AG09309 (cell line): ENCODE measurements at places on chromosomes 11 and 22.
A peak's percentile ranks its signal among the peaks of the same experiment; 100 is the strongest.

DNA sequence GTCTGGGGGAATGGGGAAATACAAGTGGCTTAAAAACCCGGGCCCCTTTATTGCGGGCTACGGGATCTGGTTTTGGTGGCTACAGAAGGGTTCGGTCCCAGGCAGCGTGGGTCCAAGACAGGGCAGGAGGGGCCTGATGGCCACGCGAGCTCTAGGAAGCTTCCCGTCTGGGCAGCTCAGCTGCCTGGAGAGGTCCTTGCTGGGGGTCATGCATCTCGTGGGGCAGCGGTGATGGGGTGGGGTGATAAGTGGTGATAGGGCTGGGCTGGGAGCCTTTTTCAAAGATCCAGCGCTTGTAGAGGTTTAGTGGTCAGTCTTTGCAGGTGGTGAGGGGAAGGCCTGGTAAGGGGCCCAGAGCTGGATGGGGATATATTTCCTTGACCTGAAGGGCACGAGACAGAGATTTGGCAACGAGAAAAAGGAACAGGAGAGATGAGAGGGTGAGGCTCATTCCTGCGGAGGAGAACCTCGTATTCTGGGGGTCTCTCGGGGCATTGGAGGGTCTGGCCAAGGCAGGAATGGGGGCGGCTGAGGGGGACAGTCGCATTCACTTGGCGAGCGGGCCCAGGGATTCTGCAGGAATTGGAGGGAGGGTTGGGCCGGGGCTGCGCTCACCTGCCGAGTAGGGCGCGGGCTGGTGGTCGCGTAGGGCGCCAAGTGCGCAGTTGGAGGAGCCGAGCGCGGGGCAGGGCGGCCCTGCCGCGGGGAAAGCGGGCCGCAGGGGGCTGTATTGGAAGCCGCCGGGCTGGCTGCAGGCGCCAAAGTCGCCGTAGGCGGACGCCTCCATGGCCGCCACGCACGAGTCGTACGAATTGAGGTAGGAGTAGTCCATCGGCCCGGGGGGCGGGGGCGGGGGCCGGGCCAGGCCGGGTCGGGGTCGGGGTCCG, 560 bp downstream of the PHOX2A start:
- DNase-seq: no peak

GRCh38 chr22:25558341-25558740, 6.1 kb upstream of the GRK3 start:
- no peak for DNase-seq

DNA sequence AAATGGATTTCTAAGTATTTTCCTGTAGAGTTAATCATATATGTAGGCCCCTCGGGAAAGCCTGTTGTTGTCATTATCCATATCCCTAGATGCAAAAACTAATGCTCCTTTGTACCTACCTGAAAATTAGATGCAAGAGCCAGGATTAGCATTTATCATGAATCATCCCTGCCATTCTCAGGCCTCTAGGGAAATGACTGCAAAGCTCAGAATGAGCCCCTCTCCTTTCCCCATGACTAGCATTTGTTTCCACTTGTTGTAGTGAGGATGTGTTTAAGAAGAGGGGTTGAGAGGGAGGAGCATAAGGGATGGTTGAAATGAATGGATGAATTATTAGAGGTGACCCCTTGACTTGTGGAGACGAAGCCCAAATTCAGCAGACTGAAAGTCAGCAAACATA, 537.9 kb downstream of the NTM start:
- no peak for DNase-seq

GRCh38 chr11:104169091-104169490, 5.1 kb upstream of the PDGFD start:
- DNase-seq: no peak

DNA sequence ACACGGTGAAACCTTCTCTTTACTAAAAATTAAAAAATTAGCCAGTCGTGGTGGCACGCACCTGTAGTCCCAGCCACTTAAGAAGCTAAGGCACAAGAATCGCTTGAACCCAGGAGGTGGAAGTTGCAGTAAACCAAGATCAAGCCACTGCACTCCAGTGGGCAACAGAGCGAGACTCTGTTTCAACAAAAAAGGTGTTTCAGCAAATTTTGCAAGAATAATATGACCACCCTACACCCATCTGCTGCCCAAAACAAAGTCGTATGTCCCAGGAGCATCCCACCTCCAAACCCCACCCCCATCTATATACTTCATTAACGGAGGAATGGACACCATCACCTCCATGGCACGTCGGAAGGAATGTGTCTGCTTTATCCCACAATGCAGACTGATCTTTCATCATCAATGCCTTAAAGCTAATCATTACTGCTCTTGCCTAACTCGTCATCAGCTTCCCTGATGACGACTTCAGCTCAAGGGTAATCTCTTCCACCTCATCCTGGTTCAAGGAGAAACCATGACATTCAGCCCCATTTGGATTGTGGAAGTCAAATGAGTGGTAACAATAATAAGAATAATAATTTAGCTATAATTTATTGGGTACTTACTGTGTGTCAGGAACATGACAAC, 34.1 kb downstream of the SCGB1A1 start:
- DNase-seq: no peak

DNA sequence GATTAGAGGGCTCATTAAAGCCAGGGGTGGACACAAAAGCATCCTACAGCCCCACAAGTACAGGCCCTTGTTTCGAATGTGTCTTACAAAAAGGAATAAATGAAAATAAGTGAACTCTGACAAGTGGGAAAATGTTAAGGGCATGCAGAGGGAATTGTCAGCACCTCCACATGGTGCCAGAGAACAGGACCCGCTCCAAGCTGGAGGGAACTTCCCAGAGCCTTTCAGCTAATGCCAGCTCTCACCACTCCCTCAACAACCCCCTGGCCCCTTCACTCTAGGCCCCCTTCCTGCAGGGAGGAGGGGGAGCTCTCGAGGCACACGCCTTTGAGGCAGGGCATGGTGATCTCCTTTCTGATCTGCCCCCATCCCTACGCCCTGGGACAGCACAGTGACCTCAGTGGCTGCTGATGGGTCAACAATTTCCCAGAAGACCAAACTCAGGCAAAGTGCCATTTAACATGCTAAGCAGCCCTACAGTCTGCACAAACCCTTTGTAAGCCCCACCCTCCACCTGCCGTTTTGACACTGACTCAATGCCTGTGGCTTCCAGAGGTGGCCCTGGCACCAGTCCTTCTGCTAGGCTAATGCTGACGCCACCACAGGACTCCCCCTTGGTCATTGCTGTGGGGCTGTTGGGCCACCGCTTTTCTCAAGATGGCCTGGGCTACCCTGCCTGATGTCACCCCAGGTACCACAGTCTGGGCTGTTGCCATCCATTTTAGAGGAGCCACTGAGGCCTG, 12.5 kb upstream of the CHST1 start:
- DNase-seq: no peak

DNA sequence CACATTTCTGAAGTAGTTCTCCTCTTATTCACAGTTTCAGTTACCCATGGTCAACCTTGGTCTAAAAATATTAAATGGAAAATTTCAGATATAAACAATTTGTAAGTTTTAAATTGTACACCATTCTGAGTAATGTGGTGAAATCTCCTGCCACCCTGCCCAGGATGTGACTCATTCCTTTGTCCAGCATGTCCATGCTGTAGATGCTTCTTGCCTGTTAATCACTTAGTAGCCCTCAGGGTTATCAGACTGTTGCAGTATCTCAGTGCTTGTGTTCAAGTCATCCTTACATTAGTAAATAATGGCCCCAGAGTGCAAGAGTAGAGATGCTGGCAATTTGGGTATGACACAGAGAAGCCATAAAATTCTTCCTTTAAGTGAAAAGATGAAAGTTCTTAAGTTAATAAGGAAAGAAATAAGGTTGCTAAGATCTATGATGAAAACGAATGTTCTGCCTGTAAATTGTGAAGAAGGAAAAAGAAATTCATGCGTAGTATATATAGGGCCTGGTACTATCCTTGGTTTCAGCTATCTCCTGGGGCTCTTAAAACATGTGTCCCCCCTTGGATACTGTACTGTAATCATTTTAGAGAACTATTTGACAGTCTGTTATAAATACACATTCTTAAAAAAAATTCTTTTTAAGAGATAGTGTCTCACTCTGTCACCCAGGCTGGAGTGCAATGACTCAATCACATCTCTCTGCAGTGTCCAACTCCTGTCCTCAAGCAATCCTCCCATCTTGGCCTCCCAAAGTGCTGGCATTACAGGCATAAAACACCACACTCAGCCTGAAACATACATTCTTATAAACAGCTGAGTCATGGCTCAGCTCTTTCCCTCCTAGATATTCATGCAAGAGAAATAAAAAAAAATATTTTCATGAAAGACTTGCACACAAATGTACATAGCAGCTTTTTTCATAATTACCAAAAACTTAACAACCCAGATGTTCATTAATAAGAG, 31.3 kb downstream of the MTNR1B start:
- peak; percentile 56 for DNase-seq

GRCh38 chr11:2672553-2673249, 27.1 kb downstream of the KCNQ1OT1 start:
- no peak for DNase-seq

DNA sequence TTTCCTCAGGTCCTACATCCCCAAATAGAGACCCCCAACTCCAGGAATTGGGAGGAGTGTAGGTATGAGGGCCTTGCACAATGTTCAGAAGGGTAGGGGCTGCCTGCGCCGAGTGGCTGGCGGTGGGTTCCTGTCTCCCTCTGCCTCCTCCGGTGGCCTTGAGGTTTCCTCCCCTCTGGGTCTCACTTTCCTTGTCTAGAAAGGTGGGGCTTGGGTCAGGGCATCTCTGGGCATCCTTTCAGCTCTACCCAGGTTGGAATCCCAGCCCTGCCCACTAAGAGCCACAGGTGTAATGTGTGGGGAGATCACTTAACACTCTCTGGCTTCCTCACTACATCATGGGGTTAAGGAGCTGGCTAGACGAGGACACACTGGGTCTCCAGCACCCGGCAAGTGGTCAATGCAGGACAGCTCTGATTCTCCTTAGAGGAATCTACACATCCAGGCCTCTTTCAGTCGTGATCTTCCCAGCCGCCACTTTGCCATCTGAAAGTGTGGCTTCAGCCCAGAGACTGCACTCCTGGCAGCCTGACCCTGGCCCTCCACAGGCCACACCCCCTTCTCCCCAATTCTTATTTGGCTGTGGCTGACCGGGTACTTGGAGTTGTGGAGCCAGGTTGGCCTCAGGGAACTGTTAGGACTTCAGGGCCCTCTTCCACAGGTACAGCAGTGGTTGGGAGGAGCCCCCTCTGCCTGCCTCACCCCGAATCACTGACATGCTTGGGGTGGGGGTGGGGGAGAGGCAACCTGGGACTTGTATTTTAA, 22.1 kb downstream of the PRDM11 start:
- DNase-seq: no peak

DNA sequence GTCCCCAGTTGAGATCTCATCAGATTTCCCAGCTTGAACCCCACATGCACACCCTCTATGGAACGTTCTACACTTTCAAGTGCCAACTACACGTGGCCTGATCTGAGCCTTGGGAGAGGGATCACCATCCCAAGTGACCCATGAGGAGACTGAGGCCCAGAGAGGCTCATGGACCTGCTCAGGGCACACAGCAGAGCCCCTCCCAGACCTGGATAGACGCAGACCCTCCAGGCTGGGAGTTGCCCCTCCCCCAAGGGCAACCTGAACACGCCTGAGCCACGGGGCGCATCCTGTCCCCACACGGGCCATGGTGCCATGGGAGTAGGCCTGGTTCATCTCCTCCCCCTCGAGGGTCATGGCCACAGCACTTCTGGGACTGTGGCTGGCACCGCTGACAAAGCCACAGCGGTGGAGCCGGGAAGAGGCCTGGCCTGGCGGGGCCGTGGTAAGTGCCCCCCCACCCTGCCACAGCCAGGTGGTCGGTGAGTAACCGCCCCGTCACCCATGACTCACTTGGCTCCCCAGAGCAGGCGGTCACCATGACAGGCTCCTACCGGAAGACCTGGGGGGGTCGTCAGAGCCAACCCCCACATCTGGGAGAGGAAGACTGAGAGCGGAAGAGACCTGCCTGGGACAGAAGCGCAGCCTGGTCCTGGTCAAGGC, 8.1 kb downstream of the WNT7B start:
- peak; percentile 24 for DNase-seq

DNA sequence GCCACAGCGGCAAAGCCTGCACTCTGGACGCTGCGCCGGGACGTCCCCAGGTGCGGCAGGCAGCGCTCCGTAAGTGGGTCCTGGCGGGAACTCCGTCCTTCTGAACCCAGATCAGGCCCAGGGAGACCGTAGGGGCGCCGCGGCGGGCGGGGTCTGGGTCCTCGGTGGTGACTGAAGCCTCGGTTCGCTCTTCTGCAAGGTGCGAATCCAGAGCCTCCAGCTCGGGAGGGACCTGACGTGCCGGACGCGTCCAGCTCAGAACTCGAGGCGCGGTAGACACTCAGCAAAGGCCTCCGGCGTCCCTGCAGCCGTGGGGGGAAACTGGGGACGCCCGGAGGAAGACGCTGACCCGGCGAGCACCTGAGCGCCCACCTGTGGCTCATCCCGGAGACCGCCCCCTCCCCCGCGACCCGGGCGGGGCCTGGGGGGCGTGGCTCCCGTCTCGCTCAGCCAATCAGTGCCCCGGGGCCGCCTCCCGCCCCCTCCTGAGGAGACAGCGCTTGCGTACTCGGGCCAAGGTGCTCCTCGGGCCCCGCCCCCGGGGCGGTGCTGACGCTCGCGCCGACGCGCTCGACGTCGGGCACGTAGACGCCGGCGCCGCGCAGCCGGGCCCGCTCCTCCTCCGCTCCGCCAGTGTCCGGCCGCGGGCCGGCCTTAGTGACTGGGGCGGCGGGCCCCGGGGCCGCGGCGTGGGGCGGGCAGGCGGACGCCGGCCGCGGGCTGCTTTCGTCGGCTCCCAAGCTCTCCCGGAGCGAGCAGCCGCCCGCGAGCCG, at the start of gene PPFIA1:
Gene PPFIA1, plus strand, starts transcription at position 587 of the 773 bp plus-strand sequence. CDS start 1,483 bp downstream, outside the sequence.
- DNase-seq: peak; percentile 68

DNA sequence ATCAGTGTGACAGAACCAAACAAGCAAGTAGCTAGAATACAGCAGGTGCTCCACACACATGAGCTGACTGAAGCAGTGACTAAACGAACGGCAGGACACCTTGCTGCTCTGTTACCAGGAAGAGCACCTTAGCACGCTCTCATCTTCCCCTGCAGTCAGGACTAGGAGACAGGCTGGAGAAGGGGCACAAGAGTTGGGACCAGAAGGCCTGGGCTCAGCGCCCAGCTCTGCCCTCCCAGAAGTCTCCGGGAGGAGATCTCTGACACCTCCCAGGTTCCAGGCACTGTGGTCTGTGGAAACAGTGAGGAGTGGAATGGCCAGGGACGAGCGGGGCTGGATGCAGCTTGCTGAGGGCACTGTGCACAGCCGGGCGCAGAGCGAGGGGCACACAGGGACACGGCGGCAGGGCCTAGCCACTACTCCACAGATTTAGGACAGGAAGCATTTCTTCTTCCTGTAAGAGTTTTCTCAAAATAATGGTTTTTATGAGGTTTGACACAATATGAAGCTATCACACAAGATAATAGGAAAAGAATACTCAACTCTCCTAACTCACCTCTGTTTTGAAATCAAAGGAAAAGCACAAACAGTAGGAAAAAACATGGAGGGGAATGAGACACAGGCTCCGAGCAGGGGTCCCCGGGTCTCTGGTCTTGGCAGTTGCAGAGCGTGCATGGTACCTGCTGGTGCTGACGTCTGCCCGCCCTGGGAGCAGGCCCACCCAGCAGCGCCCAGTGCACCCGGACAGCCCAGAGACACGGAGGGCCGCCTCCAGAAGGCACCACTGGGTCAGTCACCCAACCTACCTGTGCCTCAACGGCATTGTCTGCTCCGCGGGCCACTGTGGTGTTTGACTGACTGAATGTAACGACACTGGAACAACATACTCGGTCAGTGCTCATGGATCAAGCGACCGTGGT, 67.6 kb downstream of the NCAPD3 start:
- DNase-seq: no peak

- no peak for DNase-seq
Observed at GRCh38 chr22:26038365-26038764, 130.9 kb upstream of the SEZ6L start.

- no peak for DNase-seq
Observed at GRCh38 chr11:111283945-111284481, 14.3 kb upstream of the POU2AF3 start.

- no peak for DNase-seq
Observed at GRCh38 chr11:2133241-2134021, 5.8 kb downstream of the IGF2 start.
